ENCODE measurements at places on chromosomes 7 and 10.

- DNase-seq: no peak
Observed at GRCh38 chr7:26670290-26670689, 194.1 kb downstream of the SKAP2 start.

DNA sequence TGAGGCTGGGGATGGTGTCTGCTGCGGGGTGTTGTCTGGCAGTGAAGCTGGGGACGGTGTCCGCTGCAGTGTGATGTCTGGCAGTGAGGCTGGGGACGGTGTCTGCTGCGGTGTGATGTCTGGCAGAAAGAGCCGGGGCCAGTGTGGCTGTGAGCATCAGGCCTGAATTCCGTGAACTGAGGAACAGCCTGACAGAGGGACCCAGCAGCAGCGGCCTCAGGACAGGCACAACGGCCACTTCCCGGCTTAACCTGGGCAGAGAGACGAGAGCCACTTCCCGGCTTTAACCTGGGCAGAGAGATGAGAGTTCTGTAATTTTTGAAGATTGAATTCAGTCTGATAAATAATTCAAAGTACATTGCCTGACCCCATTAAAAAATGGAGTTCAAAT is 321.2 kb downstream of the PTPRN2 start:
- no peak for DNase-seq

DNA sequence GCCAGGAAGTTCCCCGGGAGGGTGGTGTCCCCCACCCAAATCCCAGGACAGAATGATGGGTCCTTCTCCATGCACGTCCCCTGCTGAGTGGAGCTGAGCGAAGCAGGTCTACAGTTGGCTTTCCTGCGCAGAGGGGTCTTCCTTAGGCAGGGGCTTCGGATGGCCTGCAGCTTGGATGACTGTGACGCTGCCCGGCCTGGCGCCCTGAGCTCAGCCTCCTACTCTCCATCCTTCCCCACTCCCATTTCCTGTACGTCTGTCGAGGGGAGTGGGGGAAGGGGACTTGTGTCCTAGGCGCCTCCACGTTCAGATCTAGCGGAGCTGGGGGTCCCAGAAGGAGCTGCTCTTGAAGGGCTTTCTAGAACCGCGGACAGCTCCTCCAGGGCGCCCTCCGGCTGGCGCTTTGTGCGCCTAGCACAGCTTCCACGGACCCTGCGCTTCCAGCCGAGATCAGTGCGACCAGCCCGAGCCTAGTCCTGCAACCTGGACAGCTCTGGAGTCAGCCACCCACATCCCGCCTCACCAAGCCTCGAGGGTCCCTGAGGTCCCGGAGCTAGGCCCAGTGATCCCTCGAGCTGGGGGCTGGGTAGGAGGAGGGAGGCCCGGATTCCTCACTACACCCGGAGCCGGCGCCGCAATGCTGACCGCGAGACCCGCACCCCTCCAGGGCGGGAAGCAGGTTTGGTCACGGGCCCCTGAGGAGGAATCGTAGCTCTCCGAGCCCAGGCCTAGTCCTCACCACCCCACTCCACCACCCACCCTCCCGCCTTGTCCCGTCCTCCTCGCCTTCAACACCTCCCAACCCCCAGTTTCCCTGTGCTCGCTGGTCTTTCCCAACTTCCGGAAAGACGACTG is 1.9 kb downstream of the GRID1 start:
- DNase-seq: no peak

DNA sequence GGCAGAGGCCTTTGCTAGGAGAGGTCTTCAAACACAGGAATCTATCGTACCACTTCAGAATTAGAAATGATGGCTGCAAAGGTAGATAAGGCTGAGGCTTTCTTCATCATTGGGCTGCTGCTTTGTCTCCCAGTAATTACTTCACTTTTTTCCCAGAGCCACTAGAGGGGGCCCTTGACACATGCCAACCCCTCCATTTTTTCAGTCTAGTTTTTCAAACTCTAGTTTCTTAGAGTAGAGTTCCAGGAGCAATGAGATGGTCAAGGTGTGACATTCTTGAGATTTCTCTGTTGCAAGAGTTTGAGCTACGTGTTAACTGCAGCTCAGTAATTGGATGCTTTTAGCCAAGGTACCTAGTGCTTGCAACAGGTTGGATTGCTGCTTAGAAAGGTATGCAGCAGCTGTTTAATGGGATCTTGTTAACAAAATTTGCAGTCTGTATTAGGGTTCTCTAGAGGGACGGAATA is 33.8 kb upstream of the RBM20 start:
- peak; percentile 21 for DNase-seq

DNA sequence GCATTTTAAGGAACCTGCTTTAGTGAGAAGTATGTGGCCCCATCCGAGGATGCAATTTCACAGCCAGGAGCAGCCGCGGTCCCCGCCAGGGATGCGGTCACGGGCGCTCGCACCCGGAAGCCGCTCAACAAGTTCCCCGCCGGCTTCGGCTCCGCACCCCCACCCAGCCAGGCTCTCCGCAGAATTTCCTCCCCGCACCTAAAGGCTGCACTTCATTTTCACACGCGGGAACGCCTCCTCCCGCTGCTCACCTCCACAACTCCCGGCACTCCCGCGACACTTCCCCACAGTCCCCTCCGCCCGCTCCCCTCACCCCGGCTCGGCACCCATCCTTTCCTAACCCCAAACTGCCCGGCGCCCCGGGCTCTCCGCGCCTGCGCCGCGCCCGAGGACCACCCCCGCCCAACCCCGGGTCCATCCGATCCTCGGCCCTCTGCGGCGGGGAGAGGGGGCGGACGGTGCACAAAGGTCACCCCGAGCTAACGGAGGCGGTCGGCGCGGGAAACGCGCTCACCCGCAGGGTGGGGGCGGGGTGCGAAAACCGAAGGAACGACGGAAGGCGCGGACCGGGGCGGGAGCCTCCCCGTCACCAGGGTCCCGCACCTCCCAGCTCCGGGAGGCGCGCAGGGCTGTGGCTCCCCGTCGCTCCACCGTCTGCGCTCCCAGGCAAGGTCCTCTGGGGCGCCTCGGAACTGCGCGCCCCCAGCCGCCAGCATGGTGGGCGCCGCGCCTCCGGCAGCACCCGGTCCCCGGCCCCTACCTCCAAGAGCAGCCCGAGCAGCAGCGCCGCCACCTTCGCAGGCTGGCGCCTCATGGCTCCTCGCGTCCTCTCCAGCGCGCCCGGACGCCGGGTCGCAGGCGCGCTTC is 558 bp downstream of the VOPP1 start:
- peak; percentile 57 for DNase-seq

DNA sequence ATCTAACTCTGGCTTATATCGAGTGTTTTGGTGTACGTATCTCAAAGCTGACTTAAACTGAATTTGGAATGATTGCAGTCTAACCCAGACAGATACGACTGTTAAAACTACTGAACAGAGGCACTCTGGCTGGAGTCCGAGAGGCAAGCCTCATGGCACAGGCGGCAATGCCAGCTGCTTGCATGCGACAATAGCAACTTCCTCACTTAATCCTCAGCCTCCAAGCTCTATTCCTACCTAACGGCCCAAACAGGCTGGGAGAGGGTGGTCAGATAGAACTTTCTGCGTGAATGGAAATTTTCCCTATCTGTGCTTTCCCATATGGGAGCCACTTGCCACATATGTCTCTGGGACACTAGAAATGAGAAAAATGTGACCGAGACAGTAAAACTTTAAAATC is 292.0 kb upstream of the KLF6 start:
- DNase-seq: no peak

GRCh38 chr10:62652564-62652963 is 152.0 kb upstream of the ADO start:
- DNase-seq: no peak

DNA sequence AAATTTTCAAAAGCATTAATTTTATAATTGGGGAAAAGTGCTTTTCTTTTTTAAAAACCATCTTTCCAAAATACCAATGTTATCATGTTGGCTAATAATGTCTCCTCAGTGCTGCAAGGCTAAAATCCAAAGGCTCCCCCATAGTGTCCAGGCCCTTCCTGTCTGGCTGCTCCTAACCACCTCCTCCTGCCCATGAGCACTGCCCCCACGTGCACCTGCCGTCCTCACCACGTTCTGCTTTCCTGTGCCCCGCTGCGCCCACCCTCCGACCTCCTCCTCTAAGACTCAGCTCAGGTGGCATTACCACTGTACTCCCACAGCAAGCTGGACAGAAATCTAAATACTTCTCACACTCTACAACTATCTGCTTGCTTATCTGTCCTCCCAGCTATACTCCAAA is 17.7 kb downstream of the PAXIP1 start:
- no peak for DNase-seq

- DNase-seq: no peak
Observed at GRCh38 chr7:41403291-41403690, 299.6 kb downstream of the INHBA start.

- DNase-seq: no peak
Observed at GRCh38 chr10:12455766-12456165, 106.4 kb downstream of the CAMK1D start.

- no peak for DNase-seq
Observed at GRCh38 chr7:1969459-1970284, 263.1 kb downstream of the MAD1L1 start.

DNA sequence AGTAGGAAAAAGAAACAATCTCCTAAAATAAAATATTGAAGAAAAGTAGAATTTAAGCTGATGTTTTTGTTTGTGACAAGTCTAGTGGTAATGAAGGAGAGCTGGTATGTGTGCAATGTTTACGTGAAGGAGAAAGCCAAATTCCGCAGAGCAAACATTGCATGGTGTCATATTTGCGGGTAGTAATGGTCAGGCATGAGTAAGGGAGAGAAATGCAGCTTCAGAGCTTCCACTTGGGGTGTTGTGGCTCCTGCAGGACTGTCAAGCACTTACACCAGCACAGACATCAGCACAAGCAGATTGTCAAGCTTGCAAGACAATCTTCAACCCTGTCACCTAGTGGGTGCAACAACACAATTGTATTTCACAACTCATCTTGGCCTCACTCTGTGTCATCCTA is 136.5 kb upstream of the ETV1 start:
- no peak for DNase-seq

- peak; percentile 96 for DNase-seq
Observed at GRCh38 chr7:23531794-23532489, at the start of gene TRA2A. Gene TRA2A (minus strand): TSS chr7:23531981. CDS start chr7:23531824, 157 bp downstream.

GRCh38 chr10:102235598-102235920 is 5.8 kb downstream of the PITX3 start:
- no peak for DNase-seq

Measured in NCI-H1092 treated with DMSO at 0.1 percent for 48 hours (cell line).